ENCODE measurements at places on chromosomes 11 and 22.

GRCh38 chr11:45171550-45171949 lies 25.1 kb downstream of the PRDM11 start:
- no peak for DNase-seq

DNA sequence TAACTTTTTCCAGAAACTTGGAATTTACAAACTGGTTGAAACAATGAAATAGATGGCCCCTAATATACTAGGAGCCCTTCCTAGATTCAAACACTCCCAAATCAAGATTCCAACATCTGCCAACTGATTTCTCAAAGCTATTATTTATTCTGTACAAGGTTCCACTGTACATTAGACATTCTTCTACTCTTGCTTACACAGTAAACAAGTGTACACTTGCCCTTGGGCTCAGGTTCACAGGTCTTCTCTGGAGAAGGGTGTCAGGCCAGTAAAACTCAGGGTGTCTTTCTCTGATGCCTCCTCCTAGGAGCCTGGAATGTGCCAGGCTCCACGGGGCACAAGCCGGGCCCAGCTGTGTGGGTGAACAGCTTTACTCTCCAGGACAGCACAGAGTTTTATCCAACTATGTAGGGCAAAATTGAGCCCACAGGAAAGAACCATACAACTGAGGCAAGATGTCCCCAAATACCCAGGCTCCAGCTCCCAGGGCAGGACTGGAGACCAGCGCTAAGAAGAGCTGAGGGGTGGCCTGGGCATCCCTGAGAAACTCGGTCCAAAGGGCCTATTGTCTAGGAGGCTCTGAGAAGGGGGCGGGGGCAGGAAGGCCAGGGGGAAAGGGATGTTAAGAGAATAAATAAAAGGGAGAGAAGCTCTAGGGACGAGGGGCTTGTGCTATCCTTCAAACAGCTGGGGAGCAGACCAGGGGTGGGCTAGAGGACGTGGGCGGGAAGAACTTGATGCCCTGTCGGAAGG lies 8.8 kb upstream of the MFRP start:
- DNase-seq: no peak

- no peak for DNase-seq
Observed at GRCh38 chr11:43558146-43558545, 122.4 kb upstream of the HSD17B12 start.

GRCh38 chr22:49883294-49883640 lies 29.6 kb downstream of the ZBED4 start:
- no peak for DNase-seq

- no peak for DNase-seq
Observed at GRCh38 chr11:96187822-96188221, 155.2 kb downstream of the MAML2 start.

DNA sequence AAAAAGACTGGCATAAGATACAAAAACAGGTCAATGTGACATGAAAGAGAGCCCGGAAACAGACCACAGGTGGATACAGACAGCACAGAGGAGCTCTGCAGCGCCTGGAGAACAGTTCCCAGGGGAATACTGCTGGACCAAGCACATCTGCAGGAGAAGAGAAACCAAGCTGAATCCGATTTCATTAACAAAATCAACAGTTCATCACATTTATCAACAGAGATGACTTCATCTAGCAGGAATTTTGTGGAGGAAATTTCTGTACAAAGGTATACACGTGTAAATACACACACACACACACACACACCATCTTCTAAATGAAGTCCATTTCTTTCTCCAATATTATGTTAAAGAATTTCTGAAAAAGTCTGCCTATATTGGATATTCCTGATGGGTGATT lies 17.1 kb downstream of the YPEL1 start:
- no peak for DNase-seq

GRCh38 chr11:120546312-120547205 lies 35.0 kb downstream of the GRIK4 start:
- DNase-seq: no peak

DNA sequence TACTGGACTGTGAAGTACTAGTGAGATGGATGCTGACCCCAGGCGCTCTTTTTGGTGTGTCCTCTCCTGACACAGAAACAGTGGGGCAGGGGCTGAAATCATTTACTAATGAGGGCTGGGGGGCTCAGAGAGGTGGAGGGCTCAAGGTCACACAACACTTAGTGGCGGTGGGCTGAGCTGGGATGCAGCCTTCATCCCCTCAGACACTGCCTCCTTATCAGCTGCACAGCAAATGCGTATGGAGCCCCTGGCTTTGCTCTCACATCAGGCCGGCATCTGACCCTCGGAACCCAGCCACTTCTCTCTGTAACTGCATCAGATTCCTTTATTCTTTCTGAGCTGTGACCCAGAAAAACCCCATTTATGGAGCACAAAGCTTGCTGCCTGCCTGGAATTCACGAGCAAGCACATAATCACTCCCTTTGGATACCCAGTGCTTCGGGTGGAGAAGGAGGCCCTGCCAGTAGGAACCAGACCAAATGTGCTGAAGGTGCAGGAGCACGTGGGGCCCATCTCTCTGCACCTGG lies 736.6 kb downstream of the TBC1D22A start:
- no peak for DNase-seq

DNA sequence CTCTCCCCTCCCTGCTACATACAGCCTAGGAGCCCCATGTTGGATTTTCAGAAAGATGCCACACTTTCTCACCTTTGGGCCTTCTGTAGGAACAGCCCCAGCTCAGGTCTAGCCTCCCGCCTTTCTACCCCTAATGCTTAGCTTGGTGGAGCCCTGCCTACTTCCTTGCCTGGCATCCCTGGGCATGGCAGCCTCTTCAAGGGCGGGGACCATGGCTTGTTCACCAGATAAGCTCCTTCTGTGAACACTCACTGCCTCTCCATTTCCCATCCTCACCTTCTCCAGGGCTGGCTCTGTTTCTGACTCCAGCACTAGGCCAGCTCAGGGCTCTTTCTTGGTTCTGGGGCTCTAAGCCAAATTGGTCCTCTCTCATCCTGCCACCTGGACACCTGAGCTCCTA lies 1.4 kb downstream of the SEPTIN3 start:
- no peak for DNase-seq

DNA sequence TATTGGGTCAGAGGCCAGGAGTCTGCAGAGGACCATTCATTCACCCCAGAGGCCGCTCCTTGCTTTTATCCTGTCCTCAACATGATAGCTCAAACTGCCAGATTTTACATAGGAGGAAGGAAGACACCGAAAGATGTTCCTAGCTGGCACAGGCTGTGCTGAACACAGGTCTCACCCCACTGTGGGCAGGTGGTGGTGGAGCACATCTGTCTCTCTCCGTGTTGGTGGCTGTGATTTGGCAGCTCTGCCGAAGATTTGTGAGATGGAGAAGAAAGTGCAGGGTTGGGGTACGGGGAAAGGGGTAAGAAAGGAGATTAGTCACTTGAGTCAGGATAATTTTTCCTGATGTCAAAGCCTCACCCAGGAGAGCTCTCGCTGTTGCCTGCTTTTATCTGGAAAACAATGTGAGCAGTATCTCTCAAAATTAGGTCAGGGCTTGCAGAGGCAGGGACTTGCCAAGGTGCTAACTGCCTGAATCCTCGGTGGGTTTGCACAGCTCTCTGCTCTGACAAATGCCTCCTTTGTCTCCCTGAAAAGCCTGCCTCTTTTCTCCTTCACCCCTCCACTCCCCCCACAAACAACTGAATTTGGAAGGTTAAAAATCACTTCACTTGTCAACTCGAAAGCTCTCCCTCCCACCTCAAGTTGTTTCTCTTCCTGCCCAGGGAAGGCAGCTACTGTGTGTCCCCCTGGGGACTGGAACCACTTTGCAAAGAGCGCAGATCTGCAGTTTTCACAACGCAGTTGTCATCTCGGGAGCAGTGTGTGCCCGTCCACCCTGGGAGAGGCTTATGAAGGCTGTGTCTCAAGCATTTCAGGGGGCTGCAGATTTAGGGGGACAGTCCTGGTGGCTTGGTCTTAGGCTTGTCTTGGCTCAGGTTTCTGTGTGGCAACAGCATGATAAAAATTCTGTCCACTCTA lies 299.7 kb downstream of the ST3GAL4 start:
- no peak for DNase-seq

- DNase-seq: no peak
Observed at GRCh38 chr22:24855794-24856193, 49.8 kb downstream of the SGSM1 start.

GRCh38 chr22:49324527-49325491 lies 502.9 kb downstream of the BRD1 start:
- no peak for DNase-seq

DNA sequence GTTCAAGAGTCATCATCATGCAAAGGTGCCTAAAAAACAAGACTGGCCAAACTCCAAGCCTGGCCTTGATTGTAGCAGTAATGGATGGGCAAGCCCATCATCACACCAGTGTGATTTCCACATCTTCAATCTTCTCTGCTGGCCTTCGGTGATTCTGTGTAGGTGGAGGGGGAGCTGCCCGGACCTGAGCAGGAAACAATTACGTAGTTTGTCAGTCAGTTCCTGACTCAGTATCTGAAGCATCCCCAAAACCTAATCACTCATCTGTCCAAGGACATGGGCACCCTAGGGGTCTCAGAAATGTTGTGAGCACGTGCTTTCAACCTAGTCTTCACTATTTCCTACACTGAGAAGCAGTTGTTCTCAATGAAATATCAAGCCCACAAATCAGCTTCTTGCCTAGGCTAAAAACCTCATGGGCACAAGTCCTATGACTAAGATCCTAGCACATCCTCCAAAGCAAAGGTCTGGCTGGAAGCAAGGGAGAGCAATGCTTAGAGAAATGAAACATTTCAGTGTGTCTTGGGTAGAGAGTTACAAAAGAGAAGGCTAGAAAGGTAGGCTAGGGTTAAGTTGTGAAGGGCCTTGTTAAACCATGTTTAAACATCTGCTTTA lies 24.6 kb downstream of the ATG16L2 start:
- no peak for DNase-seq

- no peak for DNase-seq
Observed at GRCh38 chr11:86176165-86176884, 68.2 kb upstream of the EED start.

- no peak for DNase-seq
Observed at GRCh38 chr11:29129844-29130243, 887.0 kb downstream of the KCNA4 start.

GRCh38 chr22:23119494-23120414 lies 22.0 kb downstream of the RSPH14 start:
- DNase-seq: no peak

- no peak for DNase-seq
Observed at GRCh38 chr22:49011379-49011768, 816.3 kb downstream of the BRD1 start.

GRCh38 chr22:43848366-43849171 lies 13.7 kb downstream of the SULT4A1 start:
- no peak for DNase-seq

DNA sequence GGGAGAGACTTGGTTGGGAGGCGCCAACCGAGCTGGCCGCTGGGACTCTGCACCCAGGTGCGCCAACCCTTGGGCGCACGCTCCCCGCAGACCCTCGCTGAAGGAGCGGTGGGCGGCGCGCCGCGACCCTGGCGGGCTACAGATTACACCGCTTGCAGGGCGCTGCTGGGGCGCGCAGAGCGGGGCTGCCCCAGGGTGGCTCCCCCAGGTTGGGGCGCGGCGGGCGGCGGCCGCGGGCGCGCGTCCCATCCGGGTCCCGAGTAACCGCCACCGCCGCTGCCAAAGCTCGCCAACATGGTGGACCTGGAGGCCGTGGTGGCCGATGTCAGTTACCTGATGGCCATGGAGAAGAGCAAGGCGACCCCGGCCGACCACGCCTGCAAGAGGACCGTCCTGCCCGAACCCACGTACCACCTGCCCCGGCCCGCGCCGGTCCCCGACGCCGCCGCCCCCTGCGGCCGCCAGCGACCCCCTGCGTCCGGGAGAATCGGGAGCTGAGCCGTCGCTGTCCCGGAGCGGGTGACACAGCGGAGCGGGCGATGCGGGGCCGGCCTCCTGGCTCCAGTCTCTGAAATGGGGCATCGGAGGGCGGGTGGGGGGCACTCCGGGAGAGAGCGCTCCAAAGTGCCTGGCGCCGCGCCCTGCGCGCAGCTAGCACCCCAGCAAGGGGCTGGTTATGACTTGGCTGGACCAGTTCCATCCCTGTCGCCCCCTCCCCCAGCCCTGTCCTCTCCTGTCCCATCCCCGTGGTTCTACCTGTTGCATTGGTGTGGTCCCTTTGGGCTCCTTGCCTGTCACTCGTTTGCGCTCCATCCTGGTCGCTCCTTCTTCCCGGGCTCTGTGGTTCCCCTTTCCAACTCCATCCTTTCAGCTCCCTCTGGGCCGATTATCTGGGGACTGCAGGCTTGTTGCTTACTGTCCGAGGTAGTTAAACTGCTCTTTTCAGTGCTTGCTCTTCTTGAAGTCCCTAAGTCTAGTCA lies 143.3 kb upstream of the GRK3 start:
- DNase-seq: no peak

DNA sequence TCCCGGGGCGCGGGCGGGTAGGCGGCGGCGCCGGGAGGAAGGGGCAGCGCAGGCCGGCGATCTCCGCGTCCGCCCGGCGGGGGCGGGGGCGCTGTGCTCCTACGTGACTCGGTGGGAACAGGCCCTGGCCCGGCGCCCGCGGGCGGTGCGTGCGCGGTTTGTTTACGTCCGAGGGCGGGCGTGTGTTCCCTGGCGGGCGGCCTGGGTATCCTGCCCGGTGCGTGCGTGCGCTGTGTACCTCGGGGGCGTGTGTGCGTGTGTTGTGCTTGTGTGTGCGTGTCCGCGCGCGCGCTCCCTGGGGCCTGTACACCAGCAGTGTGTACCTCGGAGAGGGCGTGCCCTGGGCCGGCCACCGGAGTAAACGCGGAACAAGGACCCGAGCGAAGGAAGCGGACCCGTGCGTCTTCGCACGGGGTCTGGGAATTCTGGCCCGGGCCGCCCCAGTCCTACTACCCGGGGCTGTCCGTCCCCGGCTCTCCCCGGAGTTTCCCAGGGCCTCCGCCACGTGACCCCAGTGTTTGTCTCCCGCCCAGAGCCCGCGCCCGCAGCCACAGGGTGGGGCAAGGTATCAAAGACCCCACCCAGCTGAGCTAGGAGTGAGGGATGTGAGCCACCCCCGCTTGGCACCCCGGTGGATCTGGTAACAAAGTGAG lies 769 bp downstream of the MAFF start:
- no peak for DNase-seq

GRCh38 chr11:116851626-116852025 lies 14.2 kb upstream of the APOA1 start:
- DNase-seq: no peak

DNA sequence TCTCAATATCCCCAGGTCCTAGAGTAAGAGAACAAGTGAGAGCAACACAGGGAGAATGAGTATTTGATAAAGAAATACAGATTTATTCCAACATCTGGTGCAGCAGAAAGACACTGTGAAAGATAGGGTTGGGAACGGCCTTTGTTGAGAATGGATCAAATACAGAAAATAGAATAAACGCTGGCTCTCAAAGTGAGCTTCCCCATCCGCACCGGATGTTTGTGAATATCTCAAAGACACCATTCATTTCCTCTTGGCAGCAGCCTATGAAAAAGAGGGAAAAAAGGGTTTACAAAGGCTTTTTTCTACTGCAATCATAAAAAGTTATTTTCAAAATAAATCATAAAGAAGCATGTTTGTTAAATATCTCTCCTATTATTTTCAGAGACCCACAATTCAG lies 279.3 kb downstream of the CASP12 start:
- DNase-seq: no peak

GRCh38 chr22:29225422-29226090 lies 19.9 kb downstream of the EMID1 start:
- DNase-seq: no peak
